OCI-LY7 (cell line): ENCODE measurements at places on chromosomes 7 and 10. TPM values are rescaled to one million over a fixed set of nuclear protein-coding genes. Genes with fewer than 3 reads are reported as not detected.

DNA sequence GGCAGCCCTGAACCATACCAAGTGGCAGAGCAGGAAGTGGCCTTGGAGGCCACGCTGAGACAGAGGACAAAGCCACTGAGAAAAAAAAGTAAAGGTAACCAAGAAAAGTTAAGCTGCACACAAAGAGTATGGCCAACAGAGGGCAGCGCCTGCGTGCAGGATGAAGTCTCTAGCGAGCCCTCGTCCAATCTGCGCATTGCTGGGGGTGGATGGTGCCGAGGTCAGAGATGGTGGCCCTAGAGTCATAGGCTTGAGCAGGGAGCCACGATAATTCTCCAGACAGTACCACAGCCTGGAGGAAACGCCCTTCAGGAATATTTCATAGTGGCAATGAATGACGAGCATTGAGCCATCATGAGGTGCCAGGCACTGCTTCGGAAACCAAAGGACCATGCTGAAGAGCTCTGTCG, 9.7 kb downstream of the ATP6V0E2 start:
- peak; percentile 64 for DNase-seq

DNA sequence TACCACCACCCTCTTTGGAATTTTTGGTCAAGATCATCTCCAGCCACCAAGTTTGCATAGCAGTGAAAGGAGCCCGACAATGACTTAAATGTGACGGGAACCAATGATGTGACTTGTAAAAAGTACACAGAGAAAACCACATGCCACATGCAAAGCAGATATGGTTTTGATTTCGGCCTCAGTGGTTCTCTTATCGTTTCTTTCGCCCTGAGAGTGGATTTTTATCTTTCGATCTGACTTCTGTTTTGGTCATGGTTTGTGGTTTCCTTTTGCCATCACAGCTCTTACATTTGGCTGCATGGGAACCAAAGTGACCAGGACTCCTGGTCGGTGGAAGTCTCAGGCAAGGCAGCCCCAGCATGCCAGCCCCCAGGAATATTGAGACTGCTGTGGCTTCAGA, 31.5 kb downstream of the TCF7L2 start:
- DNase-seq = peak; percentile 50

DNA sequence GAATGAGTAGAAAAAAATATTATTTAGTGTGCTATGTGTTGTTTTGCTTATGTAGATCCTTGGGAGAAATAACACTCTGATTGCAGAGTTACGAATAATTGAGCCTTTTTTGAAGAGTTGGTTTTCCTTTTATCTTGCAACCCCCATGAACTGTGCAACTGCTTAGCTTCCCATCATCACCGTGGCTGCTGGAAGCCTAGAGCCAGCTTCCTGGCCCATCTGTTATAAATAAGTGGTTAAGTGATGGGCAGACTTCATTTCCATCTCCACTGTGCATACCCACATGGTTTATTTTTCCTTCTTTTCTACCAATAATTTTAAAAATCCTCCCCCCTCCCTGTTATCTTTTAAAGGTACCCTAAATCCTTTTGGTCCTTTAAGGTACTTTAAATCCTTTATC, 554.9 kb upstream of the GALNT17 start:
- no peak for DNase-seq

GRCh38 chr10:62594093-62594520, 210.4 kb upstream of the ADO start:
- DNase-seq = peak; percentile 75

DNA sequence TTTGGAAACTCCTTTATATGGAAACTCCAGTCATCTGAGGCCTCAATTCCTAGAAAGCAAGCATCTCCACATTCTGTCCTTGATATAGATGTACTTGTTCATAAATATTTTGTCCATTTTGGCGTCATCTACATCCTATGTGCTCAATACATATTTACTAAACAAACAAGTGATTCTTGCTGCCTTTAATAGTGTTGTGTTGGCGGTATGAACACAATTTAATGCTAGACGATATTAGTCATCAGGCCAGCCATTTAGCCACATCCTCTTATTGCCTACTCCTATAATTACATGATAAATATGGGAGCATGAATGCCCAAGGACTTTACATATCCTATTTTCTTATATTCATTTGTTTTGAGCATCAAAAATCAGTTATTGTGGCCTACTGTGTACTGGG, 18.5 kb upstream of the IFRD1 start:
- no peak for DNase-seq

Gene CFAP69
- not detected in 2 replicates for total RNA-seq

Gene ITGB1
- 167 and 199 TPM in 2 replicates for total RNA-seq

Gene NME8
- total RNA-seq = not detected in 2 replicates

Gene PRLHR
- not detected in 2 replicates for total RNA-seq

Gene PGAM2
- 0.80 and 1.1 TPM in 2 replicates for total RNA-seq
